NCI-H2029 treated with DMSO at 0.1 percent for 48 hours (cell line): ENCODE measurements at places on chromosomes 6 and 20.

GRCh38 chr20:38272398-38272797, 11.9 kb upstream of the KIAA1755 start:
- no peak for DNase-seq

GRCh38 chr6:159074120-159074684, 29.4 kb upstream of the TAGAP start:
- no peak for DNase-seq

- peak; percentile 56 for DNase-seq
Observed at GRCh38 chr20:815914-816606, 17.5 kb upstream of the FAM110A start.

DNA sequence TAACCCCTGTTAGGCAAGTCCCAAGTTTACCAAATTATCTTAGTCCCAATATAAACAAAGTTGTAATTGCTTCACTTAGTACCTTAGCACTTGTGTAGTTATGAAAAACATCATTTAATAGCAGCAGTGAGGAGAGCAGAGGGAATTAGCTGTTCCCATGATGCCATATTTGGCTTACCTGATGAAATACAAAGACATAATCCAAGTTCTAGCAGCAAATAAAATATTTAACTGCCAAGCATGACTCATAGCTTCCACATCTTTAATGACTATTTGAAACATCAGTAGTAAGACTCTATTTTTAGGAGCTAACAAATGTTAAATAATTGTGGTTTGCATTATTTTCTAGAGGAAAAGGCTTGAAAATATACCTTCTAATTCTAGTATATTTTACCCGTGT, 94.0 kb upstream of the MCHR2 start:
- DNase-seq, result no peak

GRCh38 chr6:41231246-41231645, 3.1 kb downstream of the TREML4 start:
- DNase-seq, result no peak

- no peak for DNase-seq
Observed at GRCh38 chr6:109478841-109479624, 4.0 kb downstream of the ZBTB24 start.

DNA sequence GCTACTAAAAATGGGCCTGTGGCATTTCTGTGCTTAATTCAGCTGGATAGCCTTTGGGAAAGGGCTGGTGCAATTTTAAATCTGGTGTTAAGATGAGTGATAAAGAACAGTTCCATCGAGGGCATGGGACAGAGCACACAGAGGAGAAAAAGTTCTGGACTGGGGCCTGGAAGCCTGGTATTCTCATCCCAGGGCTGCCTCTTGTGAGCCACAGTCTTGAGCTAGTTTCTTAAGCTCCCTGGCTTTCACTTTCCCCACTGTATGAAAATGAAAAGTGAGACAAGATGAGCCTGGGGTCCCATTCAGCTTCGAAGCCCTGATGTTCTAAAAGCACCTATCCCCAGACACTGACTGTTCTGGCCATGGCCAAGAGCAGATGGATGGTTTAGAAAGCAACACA, 14.3 kb upstream of the LAMA4 start:
- DNase-seq, result no peak

GRCh38 chr6:148497717-148498116, 155.1 kb downstream of the SASH1 start:
- no peak for DNase-seq
